ENCODE measurements at places on chromosomes 13 and 19.

GRCh38 chr19:2446381-2446780 lies 10.4 kb downstream of the LMNB2 start:
- peak overlapping the region; percentile 94 for H3K27ac ChIP-seq
- H3K4me3 ChIP-seq: peak overlapping the region; percentile 73
- no peaks in the 10 kb centered on the region for H3K27me3 ChIP-seq
- peaks cover 11% of the 10 kb centered on the region for H3K4me1 ChIP-seq

- H3K27ac ChIP-seq: no peak overlapping the region
- no peak for DNase-seq
- no peaks in the 10 kb centered on the region for H3K36me3 ChIP-seq
- no peak overlapping the region for H3K4me3 ChIP-seq
These were observed 191.6 kb downstream of the SHISA2 start for GRCh38 chr13:25860265-25860664.

- H3K4me3 ChIP-seq: no peak overlapping the region
- peaks cover 1% of the 10 kb centered on the region for H3K4me1 ChIP-seq
- H3K36me3 ChIP-seq: peaks cover 12% of the 10 kb centered on the region
- H3K27me3 ChIP-seq: no peaks in the 10 kb centered on the region
These were observed 7.3 kb upstream of the NDUFS7 start for GRCh38 chr19:1376415-1376805.

GRCh38 chr13:74696148-74696922 lies 562.1 kb upstream of the KLF12 start:
- no peaks in the 10 kb centered on the region for H3K36me3 ChIP-seq
- no peak overlapping the region for H3K27ac ChIP-seq
- no peaks in the 10 kb centered on the region for H3K4me1 ChIP-seq
- H3K27me3 ChIP-seq: no peaks in the 10 kb centered on the region
- DNase-seq: no peak

- no peaks in the 10 kb centered on the region for H3K27me3 ChIP-seq
- no peak for DNase-seq
- H3K27ac ChIP-seq: no peak overlapping the region
- peaks cover 23% of the 10 kb centered on the region for H3K36me3 ChIP-seq
- H3K4me1 ChIP-seq: no peaks in the 10 kb centered on the region
These were observed 21.6 kb downstream of the SERPINE3 start for GRCh38 chr13:51361106-51361505.

- no peaks in the 10 kb centered on the region for H3K4me1 ChIP-seq
- no peak for DNase-seq
- H3K36me3 ChIP-seq: peaks cover 4% of the 10 kb centered on the region
- peaks cover 26% of the 10 kb centered on the region for H3K27me3 ChIP-seq
- H3K4me3 ChIP-seq: no peak overlapping the region
These were observed 8.1 kb downstream of the PLK5 start for GRCh38 chr19:1532003-1532402.

DNA sequence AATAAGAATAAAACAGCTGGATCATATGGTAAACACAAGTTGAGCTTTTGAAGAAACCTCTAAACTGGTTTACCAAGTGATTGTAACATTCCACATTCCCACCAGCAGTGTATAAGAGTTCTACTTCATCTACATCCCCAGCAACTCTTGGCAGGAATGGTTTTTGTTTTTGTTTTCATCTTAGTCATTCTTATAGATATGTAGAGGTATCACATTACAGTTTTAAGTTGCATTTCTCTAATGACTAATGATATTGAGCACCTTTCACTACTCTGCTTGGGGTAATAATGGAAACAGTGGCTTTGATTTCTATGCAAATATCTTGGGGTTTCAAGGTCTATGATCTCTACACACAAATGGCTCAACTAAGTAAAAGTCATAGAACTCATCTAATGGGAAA lies 614.5 kb downstream of the TBC1D4 start:
- peaks cover 8% of the 10 kb centered on the region for H3K27me3 ChIP-seq
- no peak overlapping the region for H3K4me3 ChIP-seq
- H3K4me1 ChIP-seq: no peaks in the 10 kb centered on the region
- no peak overlapping the region for H3K27ac ChIP-seq
- no peak for DNase-seq

- no peak for DNase-seq
- H3K4me3 ChIP-seq: no peak overlapping the region
- no peaks in the 10 kb centered on the region for H3K4me1 ChIP-seq
- H3K36me3 ChIP-seq: no peaks in the 10 kb centered on the region
- no peaks in the 10 kb centered on the region for H3K27me3 ChIP-seq
These were observed 429.9 kb downstream of the SPRY2 start for GRCh38 chr13:79910875-79911540.
